Natural killer cell (primary cell): ENCODE measurements at places on chromosomes 7 and 10.

DNA sequence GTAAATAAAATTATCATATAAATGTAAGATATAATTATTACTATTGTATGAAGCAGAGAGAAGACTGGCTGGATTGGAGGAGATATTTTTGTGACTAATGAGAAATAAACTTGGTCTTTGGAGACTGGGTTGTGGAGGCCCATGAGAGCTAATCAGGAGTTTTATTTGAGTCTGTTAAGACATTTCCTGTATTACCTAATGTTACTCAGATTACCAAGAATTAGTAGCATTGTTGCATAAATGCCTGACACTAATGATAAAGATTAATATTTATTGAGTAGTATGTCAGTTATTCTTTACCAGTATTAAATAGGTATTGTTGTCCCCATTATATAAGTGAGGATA lies 7.1 kb downstream of the CCDC126 start:
- H3K27ac ChIP-seq, result no peak overlapping the region
- no peak for DNase-seq

DNA sequence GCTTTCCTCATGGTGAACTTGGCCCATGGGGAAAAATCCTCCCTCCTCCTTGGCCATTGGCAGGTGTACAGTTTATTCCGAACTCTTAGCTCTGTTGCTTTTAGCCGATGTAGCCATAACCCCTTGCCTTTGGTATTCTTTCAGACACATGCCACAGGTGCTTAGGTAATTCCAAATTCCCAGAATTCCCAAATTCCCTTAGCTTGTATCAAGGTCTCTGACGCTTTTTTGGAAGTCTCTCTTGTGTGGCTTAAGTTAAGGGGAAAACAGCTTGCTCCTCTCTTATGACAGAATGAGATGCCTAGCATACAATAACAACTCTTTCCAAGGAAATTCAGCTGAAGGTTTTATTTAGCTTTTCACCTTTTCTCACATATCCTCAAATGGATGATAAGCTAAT lies 68.0 kb downstream of the SUGCT start:
- H3K4me3 ChIP-seq, result no peak overlapping the region
- H3K4me1 ChIP-seq, result no peaks in the 10 kb centered on the region
- H3K27ac ChIP-seq, result no peak overlapping the region
- no peaks in the 10 kb centered on the region for H3K36me3 ChIP-seq

- H3K4me3 ChIP-seq, result peak overlapping the region; percentile 75
- H3K27ac ChIP-seq, result peak overlapping the region; percentile 91
- no peaks in the 10 kb centered on the region for H3K27me3 ChIP-seq
- H3K4me1 ChIP-seq, result peaks cover 27% of the 10 kb centered on the region
- H3K36me3 ChIP-seq, result peaks cover 5% of the 10 kb centered on the region
These were observed 534 bp downstream of the UBE3C start for GRCh38 chr7:157139111-157139809.

DNA sequence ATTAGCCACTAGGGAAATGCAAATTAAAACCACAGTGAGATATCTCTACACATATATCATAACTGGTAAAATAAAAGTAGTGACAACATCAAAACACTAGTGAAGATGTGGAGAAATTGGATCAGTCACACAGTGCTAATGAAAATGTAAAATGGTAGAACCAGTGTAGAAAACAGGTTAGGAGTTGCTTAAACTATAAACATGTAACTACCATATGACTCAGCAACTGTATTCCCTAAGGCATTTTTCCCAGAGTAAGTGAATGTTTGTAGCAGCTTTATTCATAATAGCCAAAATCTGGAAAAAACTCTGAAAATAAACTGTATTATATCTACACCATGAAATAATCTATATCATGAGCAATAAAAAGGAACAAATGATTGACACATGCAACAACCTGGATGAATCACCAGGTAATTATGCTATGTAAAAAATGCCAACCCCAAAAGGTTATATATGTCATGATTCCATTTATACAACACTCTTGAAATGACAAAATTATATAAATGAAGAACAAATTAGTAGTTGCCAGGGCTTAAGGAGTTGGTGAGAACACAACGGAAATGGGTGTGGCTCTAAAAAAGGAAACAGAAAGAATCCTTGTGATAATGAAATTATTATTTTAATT lies 22.8 kb downstream of the SLC25A40 start:
- H3K27ac ChIP-seq, result no peak overlapping the region
- no peak for DNase-seq
- H3K36me3 ChIP-seq, result peaks cover 21% of the 10 kb centered on the region
- peaks cover 2% of the 10 kb centered on the region for H3K4me1 ChIP-seq
- no peak overlapping the region for H3K4me3 ChIP-seq
- H3K27me3 ChIP-seq, result no peaks in the 10 kb centered on the region

GRCh38 chr10:63683223-63683622 lies 162.0 kb downstream of the REEP3 start:
- no peak overlapping the region for H3K4me3 ChIP-seq
- H3K36me3 ChIP-seq, result no peaks in the 10 kb centered on the region
- no peaks in the 10 kb centered on the region for H3K27me3 ChIP-seq
- H3K27ac ChIP-seq, result no peak overlapping the region
- no peaks in the 10 kb centered on the region for H3K4me1 ChIP-seq
- no peak for DNase-seq

GRCh38 chr7:55065079-55065478 lies 46.3 kb downstream of the EGFR start:
- H3K4me3 ChIP-seq, result no peak overlapping the region
- H3K36me3 ChIP-seq, result no peaks in the 10 kb centered on the region
- H3K27me3 ChIP-seq, result peaks cover 5% of the 10 kb centered on the region
- no peak overlapping the region for H3K27ac ChIP-seq
- DNase-seq, result no peak
- no peaks in the 10 kb centered on the region for H3K4me1 ChIP-seq

DNA sequence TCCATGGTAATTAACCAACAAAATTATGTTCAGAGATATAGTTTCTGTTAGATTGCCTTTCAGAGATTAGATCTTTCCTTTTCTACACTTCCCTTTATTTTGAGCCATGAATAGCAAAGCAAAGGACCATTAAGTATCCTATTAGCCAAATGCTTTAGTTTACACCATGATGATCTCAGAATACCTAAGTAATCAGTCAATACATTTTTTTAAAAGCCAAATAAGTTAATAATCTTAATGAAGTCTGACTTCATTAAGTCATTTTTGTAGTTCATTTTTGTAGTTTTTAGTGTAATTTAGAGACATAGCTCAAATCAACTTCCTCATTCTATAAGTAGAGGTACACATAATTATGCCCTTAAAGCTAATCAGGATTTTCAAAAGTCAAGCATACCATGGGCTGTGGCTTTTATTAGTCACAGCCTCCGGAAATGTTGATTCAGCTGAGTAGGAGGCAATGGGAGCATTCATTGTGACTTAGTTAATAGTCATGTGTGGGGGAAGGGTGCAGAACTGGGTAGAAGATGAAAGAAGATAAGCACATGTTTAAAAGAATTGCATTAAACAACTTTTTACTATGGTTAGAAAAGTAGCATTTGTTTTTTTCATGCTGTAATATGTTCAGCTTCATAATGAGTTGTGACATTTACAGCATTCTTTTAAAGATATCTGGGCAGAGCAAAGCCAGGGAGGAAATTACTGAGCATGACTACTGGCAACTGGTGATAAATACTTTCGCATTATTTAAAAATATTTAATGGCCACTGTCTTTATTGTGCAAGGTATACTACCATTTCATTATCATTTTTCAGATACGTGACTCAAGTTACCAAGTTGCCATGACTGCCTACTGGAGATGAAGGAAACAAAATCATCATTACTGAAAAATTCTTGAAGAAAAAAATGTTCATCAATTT lies 57.3 kb upstream of the CCDC71L start:
- peak; percentile 63 for DNase-seq
- no peaks in the 10 kb centered on the region for H3K36me3 ChIP-seq
- peak overlapping the region; percentile 54 for H3K27ac ChIP-seq

DNA sequence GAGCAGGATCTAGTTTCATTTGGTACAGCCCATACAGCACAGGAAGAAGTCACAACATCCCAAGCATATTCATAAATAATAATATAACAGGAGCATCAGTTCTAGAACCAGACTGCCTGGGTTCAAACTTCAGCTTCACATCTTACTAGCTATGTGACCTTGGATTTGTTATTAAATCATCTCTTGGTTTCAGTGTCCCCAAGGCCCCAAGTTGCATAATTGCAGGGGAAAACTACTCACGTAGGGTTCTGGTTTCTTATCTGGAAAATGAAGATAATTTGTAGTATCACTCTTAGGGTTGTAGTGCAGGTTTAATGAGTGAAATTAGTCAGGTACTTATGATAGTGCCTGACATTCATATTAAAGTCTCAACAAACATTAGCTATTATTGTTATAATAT lies 5.5 kb upstream of the IQUB start:
- peaks cover 15% of the 10 kb centered on the region for H3K36me3 ChIP-seq
- no peaks in the 10 kb centered on the region for H3K27me3 ChIP-seq
- DNase-seq, result no peak
- H3K27ac ChIP-seq, result no peak overlapping the region

GRCh38 chr10:30625080-30625479 lies 4.5 kb downstream of the LYZL2 start:
- DNase-seq, result no peak
- no peak overlapping the region for H3K27ac ChIP-seq
- no peaks in the 10 kb centered on the region for H3K36me3 ChIP-seq

- no peaks in the 10 kb centered on the region for H3K36me3 ChIP-seq
- no peak overlapping the region for H3K27ac ChIP-seq
- no peak overlapping the region for H3K4me3 ChIP-seq
- DNase-seq, result peak; percentile 58
- H3K27me3 ChIP-seq, result no peaks in the 10 kb centered on the region
- H3K4me1 ChIP-seq, result no peaks in the 10 kb centered on the region
These were observed 134.6 kb upstream of the MGMT start for GRCh38 chr10:129332476-129332875.

DNA sequence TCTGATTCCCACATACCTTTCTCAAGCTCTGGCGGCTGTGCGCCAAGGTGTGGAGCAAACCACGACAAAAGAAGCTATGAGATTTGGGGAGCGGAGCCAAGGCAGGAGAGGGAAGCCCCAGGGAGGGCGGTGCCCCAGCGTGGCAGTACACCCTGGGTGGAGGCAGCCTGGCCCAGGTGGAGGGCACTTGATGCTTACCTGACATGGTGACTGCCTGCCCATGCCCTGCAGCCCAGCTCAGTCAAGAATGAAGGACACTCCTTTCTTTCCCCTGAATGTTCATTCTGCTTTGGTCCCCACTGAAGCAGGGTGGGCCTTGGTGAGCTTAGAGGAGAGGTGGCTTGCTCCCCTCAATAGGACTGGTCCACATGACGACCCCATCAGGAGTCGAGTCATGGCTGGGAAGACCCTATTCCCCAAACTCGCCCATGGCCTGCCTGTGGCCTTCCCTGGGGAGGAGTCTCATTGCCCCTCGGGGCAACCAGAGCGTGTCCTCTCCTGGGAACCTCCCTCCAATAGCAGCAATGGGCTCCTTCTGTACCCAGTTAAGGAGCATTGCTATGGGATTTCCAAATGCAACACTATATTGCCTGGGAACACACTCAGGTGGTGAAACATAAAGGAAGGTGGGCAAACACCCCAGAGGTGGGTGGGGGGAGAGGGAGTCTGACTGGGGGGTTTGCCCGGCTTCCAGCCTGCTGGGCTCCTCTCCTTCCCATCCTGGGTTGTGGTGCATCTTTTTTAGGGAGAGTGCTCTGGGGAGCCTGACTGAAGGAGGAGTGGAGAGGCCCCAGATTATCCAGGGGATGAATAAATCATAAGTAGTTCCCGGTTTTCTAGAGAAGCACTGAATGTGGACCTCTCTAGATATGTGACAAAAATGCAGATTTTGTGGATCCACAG lies 22.7 kb downstream of the RAMP3 start:
- no peaks in the 10 kb centered on the region for H3K4me1 ChIP-seq
- no peak overlapping the region for H3K27ac ChIP-seq
- DNase-seq, result no peak
- H3K4me3 ChIP-seq, result no peak overlapping the region
